Fibroblast of skin of left biceps (primary cell): ENCODE measurements at places on chromosomes 1 and 21.

- no peak for DNase-seq
Observed at GRCh38 chr1:30707412-30708360, 15.7 kb downstream of the MATN1 start.

DNA sequence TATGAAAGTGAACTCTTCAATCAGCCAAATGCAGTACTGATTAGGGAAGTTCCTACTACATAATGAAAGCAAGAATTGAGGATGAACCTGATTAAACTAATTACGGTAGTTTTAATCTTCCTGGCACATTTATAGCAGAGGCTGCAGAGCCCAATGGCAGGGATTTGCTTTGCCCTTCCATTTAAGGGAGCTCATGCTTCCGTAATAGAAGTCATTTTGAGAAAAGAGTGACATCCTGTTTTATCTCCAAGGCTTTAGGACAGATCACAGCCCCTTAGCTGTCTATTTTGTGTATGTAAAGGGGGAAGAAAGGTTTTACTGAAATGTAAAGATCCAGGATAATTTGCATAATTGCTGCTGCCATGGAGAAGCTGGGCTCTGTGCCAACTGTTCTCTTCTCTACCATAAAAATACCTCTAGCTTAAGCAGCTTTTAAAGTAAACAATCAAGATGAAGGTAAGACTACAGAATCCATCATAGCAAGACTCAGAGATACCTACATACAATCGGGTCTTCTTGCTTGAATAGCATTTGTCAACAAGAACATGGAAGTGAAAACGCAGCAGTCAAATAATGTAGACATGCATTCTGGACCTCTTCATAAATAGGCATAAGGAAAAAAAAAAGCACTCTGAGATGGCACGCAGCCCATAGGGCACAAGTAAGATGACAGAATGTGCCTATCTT is 62.5 kb downstream of the ASH1L start:
- no peak for DNase-seq

GRCh38 chr1:175824079-175824478 is 80.7 kb upstream of the TNR start:
- DNase-seq = no peak

DNA sequence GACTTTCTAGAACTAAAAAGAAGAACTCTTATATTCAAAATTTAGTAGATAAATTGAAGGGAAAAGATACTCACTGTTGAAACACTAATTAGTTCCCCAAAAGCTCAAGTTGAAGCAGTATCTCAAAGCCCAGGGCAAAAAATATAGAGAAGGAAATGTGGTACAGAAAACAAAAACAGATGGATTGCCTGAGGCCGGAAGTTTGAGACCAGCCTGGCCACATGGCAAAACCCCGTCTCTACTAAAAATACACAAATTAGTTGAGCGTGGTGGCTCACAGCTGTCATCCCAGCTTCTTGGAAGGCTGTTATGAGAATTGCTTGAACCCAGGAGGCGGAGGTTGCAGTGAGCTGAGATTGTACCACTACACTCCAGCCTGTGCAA is 36.0 kb downstream of the FAM177B start:
- DNase-seq = no peak

DNA sequence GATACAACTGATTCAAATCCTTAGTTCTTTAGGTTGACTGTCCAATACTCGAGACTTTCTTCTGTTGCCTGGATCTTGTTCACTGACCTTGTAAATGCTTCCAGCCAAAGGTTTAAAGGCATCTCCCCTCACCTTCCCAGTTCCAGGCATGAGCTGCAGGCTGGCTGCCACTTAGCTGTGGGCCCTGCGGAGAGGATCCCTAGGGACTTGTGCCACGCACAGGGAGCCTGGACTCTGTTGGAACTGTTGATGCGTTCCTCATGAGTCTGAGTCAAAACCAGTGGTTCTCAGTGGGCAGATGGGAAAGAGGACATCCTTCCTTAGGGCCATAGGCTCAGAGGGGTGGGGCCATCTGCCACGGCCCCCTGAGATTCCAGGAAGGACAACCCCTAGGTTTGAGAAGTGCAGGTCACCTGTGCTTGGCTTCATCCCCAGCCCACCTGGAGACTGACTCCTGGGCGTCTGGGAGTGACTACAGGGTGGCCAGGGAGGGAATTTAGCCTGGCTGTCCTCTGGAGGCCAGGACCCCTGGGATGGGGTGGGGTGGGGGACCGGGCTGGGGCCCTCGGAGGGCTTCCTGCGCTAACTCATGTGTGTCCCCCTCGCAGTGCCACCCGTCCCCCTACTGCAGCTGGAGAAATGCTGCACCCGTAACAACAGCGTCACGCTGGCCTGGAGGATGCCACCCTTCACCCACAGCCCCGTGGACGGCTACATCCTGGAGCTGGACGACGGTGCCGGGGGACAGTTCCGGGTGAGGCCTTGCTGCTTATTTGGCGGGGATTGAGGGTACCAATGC is 37.6 kb upstream of the GNPAT start:
- no peak for DNase-seq

- no peak for DNase-seq
Observed at GRCh38 chr1:14090062-14090461, 390.1 kb downstream of the PRDM2 start.

DNA sequence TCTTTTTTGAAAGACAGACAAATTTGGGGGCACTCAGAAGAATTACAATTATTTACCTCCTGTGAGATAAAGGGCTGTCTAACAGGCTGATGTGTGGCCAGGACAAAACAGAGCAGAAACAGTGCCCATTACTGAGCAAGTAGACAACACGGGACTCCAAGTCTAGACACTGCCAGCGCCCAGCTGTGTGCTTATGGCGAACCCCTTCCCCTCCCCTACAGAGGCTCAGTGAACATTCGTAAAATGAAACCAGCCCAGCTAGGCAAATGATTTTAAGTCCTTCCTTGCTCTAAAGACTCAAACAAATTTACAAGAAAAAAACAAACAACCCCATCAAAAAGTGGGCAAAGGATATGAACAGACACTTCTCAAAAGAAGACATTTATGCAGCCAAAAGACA is 91.1 kb downstream of the RUNX1 start:
- no peak for DNase-seq

- DNase-seq = no peak
Observed at GRCh38 chr1:161864577-161864976, 98.5 kb downstream of the ATF6 start.

DNA sequence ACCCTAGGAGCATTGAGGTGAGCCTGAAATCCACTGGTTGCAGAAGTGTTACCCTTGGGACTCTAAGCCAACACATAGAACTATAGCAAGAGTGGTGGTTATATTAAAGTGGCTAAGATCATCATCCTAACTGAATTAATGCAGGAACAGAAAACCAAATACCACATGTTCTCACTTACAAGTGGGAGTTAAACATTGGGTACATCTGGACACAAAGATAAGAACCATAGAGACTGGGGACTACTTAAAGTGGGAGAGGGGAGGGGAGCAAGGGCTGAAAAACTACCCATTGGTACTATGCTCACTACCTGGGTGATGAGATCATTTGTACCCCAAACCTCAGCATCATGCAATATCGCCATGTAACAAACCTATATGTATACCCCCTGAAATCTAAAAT is 100.0 kb downstream of the SLC25A24 start:
- no peak for DNase-seq

DNA sequence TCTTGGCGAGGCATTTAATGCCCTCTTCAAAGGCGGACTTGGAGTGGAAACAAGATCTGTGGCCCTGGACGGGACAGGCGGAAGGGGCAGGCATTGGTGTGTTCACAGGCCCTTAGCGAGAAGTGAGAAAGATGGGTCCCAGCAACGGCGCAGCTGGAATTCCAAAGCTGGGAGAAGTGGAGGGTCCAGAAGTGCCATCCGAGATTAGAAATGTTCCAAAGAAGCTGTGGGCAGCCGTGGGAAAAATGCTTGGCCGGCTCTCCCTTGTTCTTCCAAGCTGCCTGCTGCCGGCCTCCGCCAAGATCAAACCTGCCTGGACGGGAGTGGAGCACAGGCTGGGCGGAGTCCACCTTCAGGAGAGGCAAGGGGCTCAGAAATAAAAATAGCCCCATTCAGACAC is 69.4 kb upstream of the ACTRT2 start:
- DNase-seq = no peak

DNA sequence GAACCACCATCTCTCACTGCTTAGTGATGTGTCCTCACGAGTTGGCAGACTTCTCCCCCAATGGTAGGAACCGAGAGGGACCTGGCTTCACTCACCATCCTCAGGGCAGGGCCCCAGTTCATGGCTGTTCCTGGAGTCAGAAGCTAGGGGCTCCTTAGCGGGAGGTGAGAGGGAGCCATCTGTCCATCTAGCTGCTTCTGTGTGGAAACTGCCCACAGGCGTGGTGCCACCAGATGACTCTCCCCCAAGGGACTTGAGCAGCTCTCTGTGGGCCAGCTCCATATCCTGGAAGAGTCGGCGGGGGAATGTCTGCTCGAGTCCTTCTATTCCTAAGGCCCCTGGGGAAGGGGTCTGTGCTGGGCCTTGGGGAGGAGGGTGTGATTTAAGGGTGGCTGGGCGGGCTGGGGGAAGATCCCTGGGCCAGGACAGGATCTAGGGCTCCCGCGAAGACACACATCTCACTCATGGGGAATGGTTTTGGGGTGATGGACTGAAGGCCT is 16.3 kb downstream of the LRRC71 start:
- no peak for DNase-seq

GRCh38 chr1:211742889-211743529 is 67.6 kb upstream of the NEK2 start:
- DNase-seq = no peak

DNA sequence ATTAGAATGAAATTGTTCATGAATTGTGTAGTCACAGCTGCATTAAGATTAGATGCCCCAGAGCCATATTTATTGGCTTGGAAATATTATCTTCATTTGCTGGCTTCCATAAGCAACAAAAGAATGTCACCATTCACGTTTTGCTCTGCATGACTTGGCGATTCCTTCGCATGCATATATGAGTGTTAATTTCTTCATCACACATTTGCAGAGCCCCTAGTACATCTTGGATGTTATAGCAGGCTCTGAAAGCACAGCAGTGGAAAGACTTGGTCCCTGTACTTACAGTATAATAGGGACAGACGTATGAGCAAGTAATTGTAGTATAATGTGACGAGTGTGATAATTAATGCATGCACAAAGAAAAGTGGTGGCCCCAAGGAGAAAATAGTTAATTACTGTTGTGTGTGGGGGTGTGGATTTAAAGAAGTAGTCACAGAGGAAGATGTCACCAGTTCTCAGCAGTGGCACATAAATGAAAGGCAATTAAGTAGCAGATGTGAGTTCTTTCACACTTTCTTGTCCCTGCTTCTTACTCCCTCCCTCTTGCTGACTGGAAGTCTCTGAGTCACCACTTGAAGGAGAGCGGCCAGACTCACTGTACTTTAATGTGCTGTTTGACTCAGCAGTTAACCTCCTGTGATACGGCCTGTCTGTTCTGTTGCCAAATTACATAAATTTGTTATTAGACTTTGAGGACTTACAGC is 21.0 kb downstream of the S100A10 start:
- no peak for DNase-seq

DNA sequence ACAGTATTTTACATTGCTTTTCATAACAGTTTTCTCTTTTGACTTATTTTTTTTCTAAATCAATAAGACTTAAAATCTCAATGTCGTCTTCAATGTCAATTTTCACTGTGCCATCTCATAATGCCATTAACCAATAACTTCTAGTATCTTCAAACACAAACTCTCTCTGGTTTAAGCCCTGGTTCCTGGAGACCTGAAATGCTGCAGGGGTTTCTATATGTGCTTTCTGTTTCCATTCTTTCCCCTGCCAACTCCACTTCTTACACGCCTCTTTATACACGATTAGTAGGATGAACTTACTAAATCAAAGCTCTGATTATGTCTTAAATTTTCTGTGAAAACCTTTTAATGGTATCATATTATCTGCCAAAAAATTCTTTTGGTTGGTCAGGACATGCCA is 191.4 kb downstream of the AMY1C start:
- no peak for DNase-seq

GRCh38 chr1:61056196-61056572 is 26.2 kb upstream of the NFIA start:
- no peak for DNase-seq

- no peak for DNase-seq
Observed at GRCh38 chr1:975896-976683, 5.8 kb downstream of the PERM1 start.
